ENCODE measurements at places on chromosomes 1 and 21. TPM values are rescaled to one million over a fixed set of nuclear protein-coding genes. Genes with fewer than 3 reads are reported as not detected.

DNA sequence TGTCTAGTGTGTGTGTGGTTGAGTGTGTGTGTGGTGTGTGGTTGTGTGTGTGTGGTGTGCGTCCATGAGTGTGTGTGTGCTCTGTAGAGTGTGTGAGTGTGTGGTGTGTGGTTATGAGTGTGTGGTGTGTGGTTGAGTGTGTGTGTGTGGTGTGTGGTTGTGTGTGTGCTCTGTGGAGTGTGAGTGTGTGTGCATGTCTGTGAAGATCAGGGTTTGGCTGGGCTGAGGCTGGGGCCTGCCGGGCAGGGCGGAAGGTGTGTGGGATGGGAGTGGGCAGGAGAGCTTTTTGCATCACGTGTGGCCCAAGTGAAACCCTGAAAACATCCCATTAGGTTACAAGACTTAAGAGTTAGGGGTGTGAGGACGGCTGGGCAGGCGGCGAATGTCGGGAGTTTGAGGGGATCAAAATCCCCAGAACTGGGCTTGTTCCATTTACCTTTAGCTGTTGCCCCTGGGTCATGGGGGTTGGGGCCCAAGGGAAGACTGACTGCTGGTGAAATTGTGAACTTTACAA, 2.9 kb upstream of the FCMR start:
- no peak overlapping the region for H3K27ac ChIP-seq
- no peaks in the 10 kb centered on the region for H3K36me3 ChIP-seq
- no peaks in the 10 kb centered on the region for H3K4me1 ChIP-seq
- no peaks in the 10 kb centered on the region for H3K27me3 ChIP-seq
- DNase-seq, result no peak

MCOLN3 gene
- total RNA-seq, result 10.6 TPM

GRCh38 chr1:221497046-221497445, 244.8 kb downstream of the DUSP10 start:
- no peak overlapping the region for H3K4me3 ChIP-seq
- no peak for DNase-seq
- H3K36me3 ChIP-seq, result no peaks in the 10 kb centered on the region
- H3K4me1 ChIP-seq, result no peaks in the 10 kb centered on the region

DNA sequence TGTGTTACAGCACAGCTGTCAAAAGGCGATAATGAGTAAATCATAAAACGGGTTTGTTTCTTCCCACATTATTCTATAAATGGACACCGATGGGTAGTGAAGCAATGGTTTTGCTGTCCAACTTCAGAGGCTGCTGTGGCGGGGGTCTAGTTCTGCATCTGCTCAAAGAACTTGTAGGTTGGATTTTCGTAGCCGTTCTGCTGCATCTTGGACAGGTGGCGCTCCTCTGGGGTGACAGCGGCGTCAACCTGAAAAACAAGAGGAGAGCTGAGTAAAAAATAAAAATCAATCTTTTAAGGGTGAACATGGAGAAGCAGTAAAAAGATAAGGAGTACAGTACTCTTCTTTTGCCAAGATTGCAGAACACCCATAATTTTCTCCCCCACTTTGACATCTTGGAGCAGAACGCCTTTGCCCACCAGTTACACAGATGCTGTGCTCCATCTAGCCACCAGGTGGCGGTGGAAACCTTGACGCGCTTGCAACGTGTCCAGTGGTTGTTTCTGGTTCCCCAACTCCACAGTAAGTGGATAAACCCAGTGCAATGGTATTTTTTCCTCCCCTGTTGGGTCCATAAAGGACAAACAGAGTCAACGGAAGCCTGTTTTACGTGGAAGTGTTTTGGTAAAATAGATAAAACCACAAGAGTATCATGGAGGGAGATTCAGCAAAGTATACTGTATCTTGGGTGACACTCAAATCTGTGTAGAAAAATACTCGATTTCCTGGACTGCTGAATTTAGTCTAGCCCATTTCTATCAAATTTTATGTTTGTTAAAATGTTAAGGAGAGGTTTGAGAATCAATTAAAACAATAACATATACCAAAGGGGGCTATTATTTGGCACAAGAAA, 147.0 kb downstream of the GABPA start:
- H3K36me3 ChIP-seq, result peaks cover 54% of the 10 kb centered on the region
- H3K4me3 ChIP-seq, result no peak overlapping the region
- no peak overlapping the region for H3K27ac ChIP-seq
- peak; percentile 47 for DNase-seq

DNA sequence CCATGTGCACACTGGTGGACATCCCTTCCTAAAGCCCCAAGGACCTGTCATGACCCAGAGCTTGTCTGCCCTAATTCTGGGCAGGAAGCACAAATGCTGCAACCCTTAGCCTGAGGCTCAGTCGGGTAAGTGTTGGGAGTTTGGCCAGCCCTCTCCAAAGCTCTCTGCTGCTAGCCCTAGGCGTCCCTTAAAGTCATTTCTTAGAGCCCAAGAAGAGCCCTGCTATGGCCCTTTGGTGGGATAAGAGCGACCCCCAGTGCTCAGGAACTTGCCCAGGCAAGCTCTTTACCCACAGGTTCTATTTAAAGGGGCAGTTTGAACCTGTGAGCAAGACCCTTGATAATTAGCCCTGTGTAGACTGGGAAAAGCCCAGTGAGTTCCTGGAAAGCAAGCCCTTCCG, 356.8 kb downstream of the RRAGC start:
- H3K27me3 ChIP-seq, result no peaks in the 10 kb centered on the region
- no peaks in the 10 kb centered on the region for H3K36me3 ChIP-seq
- peak; percentile 87 for DNase-seq
- H3K27ac ChIP-seq, result no peak overlapping the region
- no peak overlapping the region for H3K4me3 ChIP-seq

CCDC17 gene
- 1.9 TPM for total RNA-seq

PM20D1 gene
- not detected for total RNA-seq

DNA sequence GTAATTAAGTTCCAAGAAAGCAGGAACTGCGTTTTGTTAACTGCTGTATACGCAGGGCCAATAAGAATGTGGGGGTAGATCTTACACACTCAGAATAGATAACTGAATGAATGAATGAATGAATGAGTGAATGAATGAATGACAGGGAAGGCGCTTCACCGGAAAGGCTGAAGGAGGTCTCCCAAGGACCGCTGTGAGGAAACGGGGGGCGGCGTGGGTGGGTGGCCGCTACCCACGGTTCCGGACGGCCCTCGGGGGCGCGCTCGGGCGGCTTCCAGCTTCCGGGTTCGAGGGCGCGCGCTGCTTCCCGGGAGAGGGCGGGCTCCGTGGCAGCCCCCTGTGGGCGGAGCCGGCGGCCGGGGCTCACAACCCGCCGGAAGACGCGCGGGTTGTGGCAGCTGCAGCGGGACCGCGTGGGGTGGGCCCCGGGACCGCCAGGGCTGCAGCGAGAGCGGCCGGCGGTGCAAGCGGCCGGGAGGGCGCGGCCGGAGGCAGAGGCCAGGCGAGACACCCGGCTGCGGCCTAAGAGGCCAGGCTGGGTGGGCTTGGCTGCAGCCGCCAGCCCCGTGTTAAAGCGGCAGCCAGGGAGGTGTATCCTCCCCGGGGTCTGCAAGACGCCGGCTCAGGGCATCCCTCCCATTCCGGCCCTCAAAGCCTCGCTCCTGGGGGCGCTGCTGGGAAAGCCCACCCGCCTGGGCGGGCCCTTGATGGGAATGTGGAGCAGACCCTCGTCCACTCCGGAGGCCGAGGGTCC, at the start of gene ZFP69:
TSS of gene ZFP69 (plus strand) at position 367 of the 754 bp plus-strand sequence. CDS start 2,072 bp downstream, outside the sequence.
- H3K27ac ChIP-seq, result no peak within 1 kb of the TSS
- H3K27me3 ChIP-seq, result no peaks in the 10 kb centered on the region
- H3K4me1 ChIP-seq, result no peaks in the 10 kb centered on the region
- peak within 1 kb of the TSS; percentile 81 for H3K4me3 ChIP-seq
- H3K36me3 ChIP-seq, result peaks cover 16% of the 10 kb centered on the region

- peak; percentile 89 for DNase-seq
- H3K27me3 ChIP-seq, result no peaks in the 10 kb centered on the region
- peaks cover 15% of the 10 kb centered on the region for H3K36me3 ChIP-seq
- peaks cover 6% of the 10 kb centered on the region for H3K4me1 ChIP-seq
- H3K4me3 ChIP-seq, result no peak overlapping the region
Observed at GRCh38 chr1:209190591-209191261, 392.8 kb upstream of the CAMK1G start.

DNA sequence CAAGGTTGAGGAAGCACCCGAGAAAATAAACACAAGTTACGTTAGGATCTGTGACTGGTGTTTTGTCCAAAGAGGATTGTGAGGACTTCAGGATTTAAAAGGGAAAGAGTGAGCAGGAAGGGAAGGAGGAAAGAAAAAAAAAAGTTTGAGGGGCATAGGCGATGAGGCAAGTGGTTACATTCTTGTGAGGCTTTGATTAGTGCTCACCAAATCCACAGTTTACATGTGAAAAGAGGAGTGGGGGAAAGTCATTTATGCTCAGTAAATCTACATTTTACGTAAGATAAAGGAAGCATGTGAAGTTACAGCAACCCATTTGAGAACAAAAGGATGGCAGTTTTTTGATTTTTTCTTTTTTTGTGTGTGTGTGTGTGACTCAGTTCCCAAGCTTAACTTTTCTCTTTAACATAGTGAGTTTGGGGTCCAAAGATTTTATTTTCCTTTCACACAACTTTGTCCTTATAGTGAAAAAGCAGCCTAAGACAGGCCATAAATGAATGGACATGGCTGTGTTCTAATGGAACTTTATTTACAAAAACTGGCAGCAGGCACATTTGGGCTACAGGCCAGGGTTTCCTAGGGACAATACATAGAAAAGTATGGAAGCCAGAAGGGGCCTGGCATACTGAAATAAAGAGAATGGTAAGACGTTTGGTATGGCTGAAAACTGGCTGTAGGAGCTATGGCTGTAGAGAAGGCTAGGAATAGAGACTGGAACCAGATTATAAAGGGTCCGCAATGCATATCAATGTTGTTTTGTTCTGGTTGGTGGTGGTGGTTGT, 121.7 kb downstream of the FGGY start:
- no peaks in the 10 kb centered on the region for H3K27me3 ChIP-seq
- H3K27ac ChIP-seq, result no peak overlapping the region
- H3K4me3 ChIP-seq, result 0 out of 2 replicates have a peak overlapping the region, but pooled peaks have one; percentile 0
- no peak for DNase-seq

- no peak overlapping the region for H3K27ac ChIP-seq
- no peak for DNase-seq
- H3K4me3 ChIP-seq, result no peak overlapping the region
- H3K36me3 ChIP-seq, result no peaks in the 10 kb centered on the region
- no peaks in the 10 kb centered on the region for H3K27me3 ChIP-seq
- no peaks in the 10 kb centered on the region for H3K4me1 ChIP-seq
Observed at GRCh38 chr21:35395728-35396127, 346.6 kb upstream of the RUNX1 start.

DNA sequence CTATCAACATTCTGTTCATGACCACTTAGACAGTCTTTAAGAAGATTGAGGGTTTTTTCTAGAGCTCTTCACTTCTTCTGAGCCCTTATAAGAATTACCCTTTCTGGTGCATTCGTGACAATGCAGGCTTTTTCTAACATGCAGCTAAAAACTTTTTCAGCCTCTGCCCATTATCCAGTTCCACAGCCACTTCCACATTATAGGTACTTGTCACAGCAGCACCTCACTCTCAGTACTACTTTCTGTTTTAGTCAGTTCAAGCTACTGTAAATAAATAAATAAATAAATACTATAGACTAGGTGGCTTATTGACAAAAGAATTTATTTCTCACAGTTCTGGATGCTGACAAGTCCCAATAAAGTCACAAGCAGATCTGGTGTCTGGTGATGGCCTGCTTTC, 284.4 kb upstream of the PKN2 start:
- H3K4me1 ChIP-seq, result no peaks in the 10 kb centered on the region
- no peaks in the 10 kb centered on the region for H3K36me3 ChIP-seq
- H3K27me3 ChIP-seq, result no peaks in the 10 kb centered on the region
- no peak overlapping the region for H3K4me3 ChIP-seq
- H3K27ac ChIP-seq, result no peak overlapping the region

GRCh38 chr1:5980314-5981008, 11.8 kb downstream of the NPHP4 start:
- no peak overlapping the region for H3K27ac ChIP-seq
- peaks cover 10% of the 10 kb centered on the region for H3K36me3 ChIP-seq

DNA sequence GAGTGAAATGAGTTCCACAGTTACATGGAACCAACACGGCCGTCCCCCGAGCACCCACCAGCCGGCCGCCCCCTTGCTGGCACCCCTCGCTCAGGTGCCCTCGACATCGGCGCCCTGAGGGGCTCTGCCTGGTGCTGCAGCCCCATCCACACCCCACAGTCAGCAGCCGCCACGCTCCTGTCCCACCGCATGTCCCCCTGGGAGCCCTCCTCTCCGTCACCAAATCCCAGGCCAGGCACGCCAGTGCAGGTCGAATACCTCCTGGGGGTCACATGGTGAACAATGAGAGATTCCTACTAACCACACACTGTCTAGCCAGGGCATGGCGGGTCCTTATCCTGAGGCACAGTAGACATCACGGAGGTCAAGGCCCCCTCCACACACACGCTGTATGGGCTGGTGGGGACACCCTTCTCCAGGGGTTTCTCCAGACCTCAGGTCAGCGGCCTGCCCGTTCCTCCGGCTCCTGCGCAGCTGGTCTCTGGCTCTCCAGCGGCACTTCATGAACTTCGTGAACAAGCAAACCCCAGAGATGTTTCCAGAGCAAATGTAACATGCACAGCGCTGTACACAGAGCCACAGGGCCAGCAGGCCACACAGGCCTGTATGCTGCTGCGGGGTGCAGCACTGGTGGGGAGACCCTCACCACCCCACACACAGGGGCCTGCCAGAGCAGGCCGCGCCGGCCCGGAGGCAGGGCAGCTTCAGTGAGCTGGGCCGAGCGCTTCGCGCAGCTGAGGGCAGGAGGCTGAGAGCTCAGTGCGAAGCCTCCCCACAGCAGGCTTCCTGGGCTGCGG, 21.8 kb downstream of the POFUT2 start:
- no peak overlapping the region for H3K4me3 ChIP-seq
- no peaks in the 10 kb centered on the region for H3K27me3 ChIP-seq
- no peaks in the 10 kb centered on the region for H3K4me1 ChIP-seq
- peaks cover 54% of the 10 kb centered on the region for H3K36me3 ChIP-seq
- DNase-seq, result peak; percentile 14

GRCh38 chr21:37622755-37623154, 256.2 kb downstream of the DYRK1A start:
- H3K27ac ChIP-seq, result no peak overlapping the region
- peaks cover 10% of the 10 kb centered on the region for H3K4me1 ChIP-seq
- no peak overlapping the region for H3K4me3 ChIP-seq
- no peaks in the 10 kb centered on the region for H3K27me3 ChIP-seq

ZNF669 gene
- total RNA-seq, result 19.2 TPM

LRRC53 gene
- not detected for total RNA-seq

- DNase-seq, result no peak
- H3K27ac ChIP-seq, result no peak overlapping the region
- no peaks in the 10 kb centered on the region for H3K27me3 ChIP-seq
- no peaks in the 10 kb centered on the region for H3K4me1 ChIP-seq
- H3K36me3 ChIP-seq, result no peaks in the 10 kb centered on the region
Observed at GRCh38 chr1:234886081-234886984, 242.3 kb downstream of the TOMM20 start.

DNA sequence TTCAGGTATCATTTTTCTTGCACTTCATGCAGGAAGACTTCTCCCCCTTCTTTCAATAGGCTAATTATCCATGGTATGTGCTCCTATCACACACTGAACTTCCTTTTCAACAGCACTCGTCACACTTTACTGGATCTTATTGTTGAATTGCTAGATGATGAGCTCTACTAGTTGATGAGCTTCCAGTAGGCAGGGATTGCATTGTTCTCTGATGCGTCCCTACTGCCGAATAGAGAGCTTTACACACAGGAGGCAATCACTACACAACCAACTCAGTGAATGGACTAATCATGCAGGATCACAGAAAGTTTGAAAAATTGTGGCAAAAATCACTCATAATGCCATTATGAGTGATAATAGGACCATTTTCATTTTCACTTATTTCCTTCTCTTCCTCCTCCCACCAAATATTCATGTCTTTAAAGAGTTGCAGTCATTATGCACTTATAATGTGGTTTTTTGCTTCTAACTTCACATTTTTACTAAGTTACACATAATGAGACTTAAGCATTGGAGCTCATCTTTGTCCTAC, 128.1 kb upstream of the ZNF648 start:
- H3K27ac ChIP-seq, result no peak overlapping the region
- no peaks in the 10 kb centered on the region for H3K36me3 ChIP-seq
- H3K4me1 ChIP-seq, result no peaks in the 10 kb centered on the region

TAL1 gene
- 0.04 TPM for total RNA-seq

EBNA1BP2 gene
- 84.7 TPM for total RNA-seq

FYB2 gene
- 0.33 TPM for total RNA-seq

TRAF3IP3 gene
- total RNA-seq, result not detected

All from H9 (cell line).